ENCODE measurements at places on chromosomes 11 and 22.

GRCh38 chr11:10309163-10310093 is 4.6 kb downstream of the ADM start:
- DNase-seq: no peak

DNA sequence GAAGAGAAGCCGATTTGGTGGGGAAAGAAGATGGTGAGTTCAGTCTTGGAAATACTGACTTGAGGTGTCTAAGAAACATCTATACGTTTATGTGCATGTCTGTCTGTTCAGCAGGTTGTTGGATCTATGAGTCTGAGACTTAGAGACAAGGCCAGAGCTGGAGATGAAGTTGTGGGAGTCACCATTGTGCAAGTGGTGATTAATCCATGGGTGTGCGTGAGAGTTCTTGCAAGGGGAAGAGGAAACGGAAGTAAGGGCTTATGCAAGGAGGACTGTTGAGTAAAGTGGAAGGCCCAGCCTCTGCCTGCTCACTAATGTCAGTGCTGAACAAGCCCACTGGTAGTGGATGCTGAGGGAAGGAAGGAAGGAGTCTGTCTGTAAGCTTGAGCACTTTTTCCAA is 9.7 kb downstream of the TMEM45B start:
- DNase-seq: no peak

GRCh38 chr11:11871991-11872401 is 30.2 kb downstream of the USP47 start:
- DNase-seq: no peak

GRCh38 chr11:46386674-46387073 is 4.9 kb downstream of the CHRM4 start:
- no peak for DNase-seq

DNA sequence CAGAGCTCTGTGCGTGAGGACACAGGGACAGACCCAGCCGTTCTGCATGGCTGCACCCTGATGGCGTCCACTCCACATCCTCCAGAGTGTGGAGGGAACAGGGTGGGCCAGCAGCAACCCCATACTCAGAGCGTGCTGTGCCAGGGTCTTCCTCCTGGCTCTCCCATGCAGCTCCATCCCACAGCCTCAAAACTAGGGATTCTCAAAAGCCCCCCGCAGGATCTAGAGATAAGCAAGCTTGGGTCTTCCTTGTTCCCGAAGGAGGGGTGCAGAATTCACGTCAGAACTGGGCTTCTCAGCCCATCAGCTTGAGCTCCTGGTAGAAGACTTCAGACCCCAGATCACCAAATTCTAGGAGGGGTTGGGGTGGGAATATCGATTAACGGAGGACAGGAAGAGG is 858.8 kb downstream of the TBC1D22A start:
- no peak for DNase-seq

DNA sequence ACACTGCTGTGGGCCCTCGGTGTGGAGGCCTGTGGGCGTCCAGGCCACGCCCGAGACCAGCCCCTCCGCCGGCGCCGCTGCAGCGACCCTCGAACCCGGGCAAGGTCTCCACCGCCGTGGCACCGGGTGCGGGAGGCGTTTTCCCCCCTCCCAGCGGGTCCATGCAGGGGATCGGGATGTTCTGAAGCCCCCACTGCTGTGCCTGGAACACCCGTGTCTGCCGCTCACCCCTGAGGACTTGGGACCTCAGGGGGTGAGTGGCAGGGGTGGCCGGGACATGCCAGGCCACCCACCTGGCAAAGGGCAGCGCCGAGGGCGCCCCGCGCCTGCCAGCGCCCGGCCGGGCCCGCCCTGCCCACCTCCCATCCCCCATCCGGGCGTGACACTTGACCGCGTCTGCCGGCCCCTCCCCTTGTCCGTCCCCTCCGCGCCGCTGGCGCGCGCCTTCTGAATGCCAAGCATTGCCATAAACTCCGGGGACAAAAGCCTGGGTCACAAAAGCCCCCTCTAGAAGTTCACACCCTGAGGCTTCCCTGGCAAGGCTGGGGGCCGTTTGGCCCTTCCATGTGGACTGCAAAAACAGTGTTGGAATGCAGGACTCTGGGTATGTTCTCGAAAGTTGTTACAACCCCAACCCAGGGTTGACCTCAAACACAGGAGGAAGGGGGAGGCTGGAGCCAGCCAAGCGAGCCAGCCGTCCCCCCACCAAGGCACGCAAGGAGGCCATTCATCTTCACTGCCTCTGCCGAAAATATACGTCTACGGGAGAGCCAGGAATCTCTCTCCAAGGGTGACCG is 819 bp upstream of the KCNQ1OT1 start:
- peak; percentile 34 for DNase-seq

- no peak for DNase-seq
These were observed 115.5 kb downstream of the PHF21B start for GRCh38 chr22:44894321-44894720.

DNA sequence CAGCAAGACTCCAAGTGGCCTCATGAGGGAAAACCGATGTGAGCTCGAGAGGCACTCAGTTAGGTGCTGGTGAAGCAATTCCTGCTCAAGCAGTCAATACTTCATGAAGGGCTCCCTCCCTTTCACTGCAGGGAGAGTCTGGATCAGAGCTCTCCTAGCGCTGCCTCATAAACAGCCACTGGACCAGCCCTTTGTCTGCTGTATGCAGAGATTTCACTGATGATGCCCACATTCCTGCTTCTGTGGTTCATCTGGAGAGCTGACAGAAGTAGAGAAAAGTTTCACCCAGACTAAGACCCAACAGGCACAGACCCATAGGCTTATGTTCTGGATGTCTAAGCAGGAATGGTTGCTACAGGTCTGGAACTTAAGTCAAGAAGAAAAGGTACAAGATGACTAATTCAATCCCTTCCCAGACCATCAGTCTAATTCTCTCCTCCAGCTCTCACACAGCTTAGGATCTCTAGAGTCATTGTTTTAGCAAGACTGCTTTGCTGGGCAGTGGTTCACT is 4.0 kb downstream of the UCP2 start:
- DNase-seq: no peak

GRCh38 chr11:10797001-10797400 is 11.7 kb downstream of the EIF4G2 start:
- DNase-seq: no peak

GRCh38 chr11:110883256-110883655 is 171.0 kb upstream of the ARHGAP20 start:
- no peak for DNase-seq

DNA sequence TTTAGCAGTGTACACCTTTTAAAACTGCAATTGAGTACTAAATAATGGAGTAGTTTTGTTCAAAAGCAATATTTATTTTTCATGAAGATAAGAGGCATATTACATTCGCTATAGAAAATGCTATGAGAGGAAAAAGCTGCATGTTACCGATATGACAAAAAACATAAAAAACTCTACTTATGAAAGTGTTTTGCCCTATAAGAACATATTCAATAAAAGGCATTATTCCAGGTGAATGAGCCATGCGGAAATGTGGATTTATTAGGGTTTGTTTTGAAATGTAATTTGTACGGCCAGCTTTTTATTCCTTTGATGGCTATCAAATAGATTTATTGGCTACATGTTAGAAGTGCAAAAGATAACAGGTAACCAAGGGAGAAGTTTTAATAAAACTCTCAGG is 129.3 kb upstream of the DDI1 start:
- DNase-seq: no peak

- no peak for DNase-seq
These were observed 802.4 kb downstream of the TBC1D22A start for GRCh38 chr22:47564651-47565434.

All from stimulated activated CD4-positive, alpha-beta T cell treated with anti-CD3 and anti-CD28 coated beads, Interleukin-4, amount 100 ng/mL, for 48 hours (primary cell).